ENCODE measurements at places on chromosomes 16 and 17.

DNA sequence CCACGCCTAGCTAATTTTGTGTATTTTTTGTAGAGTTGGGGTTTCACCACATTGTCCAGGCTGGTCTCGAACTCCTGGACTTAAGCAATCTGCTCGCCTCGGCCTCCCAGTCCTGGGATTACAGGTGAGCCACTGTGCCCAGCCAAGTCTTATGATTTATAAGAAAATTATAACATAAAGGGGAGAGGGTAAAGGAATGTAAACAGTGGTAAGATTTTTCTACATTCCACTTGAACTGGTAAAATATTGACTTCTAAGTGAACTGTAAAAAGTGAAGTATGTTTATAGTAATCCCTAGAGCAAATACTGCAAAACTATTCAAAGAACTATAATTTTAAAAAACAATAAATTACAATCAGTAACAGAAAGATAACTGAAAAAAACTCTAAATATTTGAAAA, 33.5 kb downstream of the C16orf87 start:
- no peak for DNase-seq

- no peak for DNase-seq
Observed at GRCh38 chr17:79633154-79633553, 22.3 kb upstream of the RBFOX3 start.

GRCh38 chr17:49667854-49668253, 10.0 kb downstream of the SPOP start:
- DNase-seq, result no peak

- peak; percentile 19 for DNase-seq
Observed at GRCh38 chr17:58120195-58120822, 27.9 kb upstream of the OR4D1 start.

- no peak for DNase-seq
Observed at GRCh38 chr17:38922538-38923297, 2.7 kb upstream of the LASP1NB start.

- no peak for DNase-seq
Observed at GRCh38 chr17:16438173-16438556, 22.8 kb downstream of the TRPV2 start.

DNA sequence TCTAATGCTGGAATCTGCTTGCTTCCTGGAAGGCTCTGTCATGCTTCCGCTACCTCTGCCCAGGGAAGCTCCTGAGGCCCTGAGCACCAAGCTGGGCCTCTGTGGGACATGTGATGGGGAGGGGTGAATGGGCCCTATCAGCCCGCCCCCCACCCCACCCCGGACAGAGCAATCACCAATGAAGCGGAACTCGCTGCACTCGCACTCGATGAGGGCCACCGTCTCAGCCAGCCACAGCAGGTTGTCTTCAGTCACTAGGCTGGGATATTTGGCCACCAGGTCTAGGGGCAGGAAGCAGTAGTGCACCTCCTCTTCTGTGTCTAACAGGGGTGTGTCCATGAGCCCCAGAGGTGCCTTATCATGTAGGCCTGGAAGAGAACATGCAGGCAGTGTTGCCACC, 23.6 kb downstream of the KCTD19 start:
- no peak for DNase-seq

- DNase-seq, result no peak
Observed at GRCh38 chr16:21617607-21618006, 18.2 kb downstream of the METTL9 start.

DNA sequence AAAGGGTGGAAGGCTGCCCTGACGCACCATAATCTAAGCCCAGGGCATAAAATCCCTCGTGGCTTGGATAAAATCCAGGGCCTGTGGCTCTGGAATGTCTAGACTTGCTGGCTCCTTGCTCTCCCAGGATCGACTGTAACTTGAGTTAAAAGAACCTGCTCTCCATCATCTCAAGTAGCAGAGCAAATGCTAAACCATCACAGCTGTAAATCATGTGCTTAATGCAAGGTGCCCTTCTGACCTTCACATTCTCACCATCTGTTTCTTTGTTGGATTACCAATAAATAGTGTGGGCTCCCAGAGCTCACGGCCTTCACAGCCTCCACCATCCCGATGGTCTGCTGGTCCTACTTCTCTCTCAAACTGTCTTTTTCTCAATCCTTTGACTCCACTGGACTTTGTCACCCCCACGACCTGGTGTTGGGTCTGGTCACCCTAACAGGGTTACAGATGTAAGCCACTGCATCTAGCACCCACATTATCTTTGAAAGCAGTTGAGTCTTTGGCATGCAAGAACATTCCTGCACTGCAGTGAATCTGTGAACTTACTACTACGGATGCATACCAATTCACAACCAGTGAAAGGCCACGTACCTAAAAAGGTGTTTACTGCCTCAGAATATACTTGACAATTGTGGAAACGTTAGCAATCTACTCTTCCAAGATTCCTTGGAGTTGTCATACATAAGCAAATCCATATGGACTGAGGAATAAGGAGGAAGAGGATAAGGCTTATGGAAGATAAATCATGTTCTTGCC, 15.3 kb downstream of the RSL1D1 start:
- no peak for DNase-seq

GRCh38 chr17:418421-418751, 65.8 kb upstream of the RPH3AL start:
- peak; percentile 57 for DNase-seq

GRCh38 chr17:79002291-79002690, 7.3 kb downstream of the CANT1 start:
- DNase-seq, result no peak

DNA sequence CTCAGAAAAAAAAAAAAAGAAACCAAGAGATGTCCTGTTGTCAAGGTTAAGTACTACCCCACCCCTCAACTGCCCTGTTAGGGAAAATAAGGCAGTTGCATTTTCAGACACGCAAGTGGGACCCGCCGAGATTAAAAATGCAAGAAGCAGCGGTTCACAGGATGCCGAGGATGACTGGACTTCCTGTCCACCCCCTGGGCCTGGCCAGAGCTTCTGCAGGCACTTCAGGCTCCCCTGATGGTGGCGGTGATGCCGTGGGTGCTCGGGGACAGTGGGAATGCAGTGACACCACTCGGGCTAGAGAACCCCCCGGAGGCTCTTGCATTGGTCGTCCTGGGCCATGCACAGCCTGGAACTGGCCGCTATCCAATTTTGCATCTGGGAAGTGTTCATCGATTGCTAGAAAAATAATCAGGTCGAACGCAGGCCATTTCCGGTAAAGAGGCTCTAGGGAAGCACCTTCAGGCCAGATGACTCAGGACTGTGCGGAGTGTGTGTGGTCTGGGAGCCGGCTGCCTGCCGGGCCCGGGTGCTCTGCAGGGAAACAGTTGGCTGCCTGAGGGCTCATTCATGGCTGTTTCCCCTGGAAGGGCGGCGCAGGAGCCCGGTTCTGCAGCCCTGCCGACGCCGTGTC, 13.4 kb upstream of the CRISPLD2 start:
- DNase-seq, result peak; percentile 79

DNA sequence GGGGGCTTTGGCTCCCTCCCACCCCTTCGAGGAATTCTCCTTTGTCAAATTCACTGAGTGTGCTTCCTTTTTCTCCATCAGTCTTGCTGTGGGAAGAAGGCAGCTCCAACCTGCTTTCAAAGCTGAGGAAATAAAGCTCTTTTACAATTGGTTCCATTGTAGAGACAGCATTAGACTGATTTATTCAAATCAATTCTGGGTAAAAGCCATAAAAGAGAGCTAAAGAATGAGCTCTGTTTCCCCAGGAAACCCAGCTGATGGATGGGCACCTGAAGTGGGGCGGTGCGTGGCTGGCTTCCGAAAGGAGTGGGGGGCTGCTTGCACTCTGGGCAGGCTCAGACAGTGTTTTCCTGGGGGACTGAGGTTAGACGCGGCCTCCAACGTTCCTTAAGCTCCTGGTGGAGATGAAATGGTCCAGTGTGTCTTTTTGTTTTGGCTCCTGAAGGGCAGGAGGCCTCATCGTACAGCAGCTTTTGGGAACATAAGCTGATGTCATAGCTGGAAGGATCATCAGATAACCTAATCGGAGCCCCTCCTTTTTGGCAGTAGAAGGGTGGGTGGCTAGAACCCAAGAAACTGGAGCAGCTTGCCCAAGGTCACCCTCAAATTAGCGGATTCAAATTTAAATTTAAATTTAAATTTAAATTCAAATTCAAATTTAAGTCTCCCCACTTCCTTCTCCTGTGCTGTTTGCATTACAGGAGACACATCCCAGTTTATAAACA, 128.5 kb upstream of the EEF2KMT start:
- no peak for DNase-seq

- no peak for DNase-seq
Observed at GRCh38 chr17:51050291-51051033, 70.2 kb downstream of the SPAG9 start.

GRCh38 chr16:47258874-47259461, 115.2 kb upstream of the NETO2 start:
- no peak for DNase-seq

GRCh38 chr17:70120425-70120824, 45.4 kb downstream of the KCNJ16 start:
- no peak for DNase-seq

GRCh38 chr17:28759256-28759865, 15.6 kb downstream of the TRAF4 start:
- no peak for DNase-seq

DNA sequence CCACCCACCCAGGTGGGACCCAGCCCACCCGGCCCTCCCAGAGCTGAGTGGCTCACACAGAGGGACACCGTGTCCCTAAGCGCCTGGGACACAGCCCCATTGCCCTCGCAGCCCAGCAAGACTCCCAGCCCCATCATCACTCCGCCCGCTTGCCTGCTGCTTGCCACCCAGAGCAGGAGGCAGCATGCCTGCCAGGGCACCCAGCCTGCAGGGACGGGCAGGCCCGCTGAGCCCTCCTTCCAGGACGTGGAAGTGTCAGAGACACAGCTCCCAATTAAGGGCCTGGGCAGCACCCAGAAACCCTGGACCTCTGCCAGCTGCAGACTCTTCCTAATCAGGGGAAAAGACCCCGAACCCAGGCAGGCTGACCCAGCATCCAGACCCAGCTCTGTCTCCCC, 17.2 kb upstream of the OSGIN1 start:
- DNase-seq, result no peak

DNA sequence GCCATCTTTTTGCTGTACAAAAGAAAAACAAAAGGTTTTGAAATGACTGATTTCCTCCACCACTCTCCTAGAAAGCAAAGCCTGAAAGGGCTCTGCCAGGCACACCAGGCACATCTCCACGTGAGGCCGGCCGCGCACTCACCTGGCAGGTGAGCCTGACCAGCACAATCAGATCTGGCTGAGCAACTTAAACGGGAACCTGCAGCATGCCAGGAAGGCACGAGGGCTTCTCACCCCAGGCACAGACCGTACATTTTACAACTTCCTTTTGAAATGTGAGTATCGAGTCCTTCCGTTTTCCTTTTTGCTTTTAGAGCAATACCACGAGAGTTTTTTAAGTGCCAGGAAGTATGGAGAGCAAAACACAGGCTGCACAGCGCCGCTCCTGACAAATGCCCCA, 22.5 kb downstream of the SLC38A10 start:
- DNase-seq, result no peak
